ENCODE measurements at places on chromosomes 5 and 9.

GRCh38 chr5:124599028-124599973 is 147.1 kb downstream of the ZNF608 start:
- H3K4me3 ChIP-seq = no peak overlapping the region
- no peaks in the 10 kb centered on the region for H3K27me3 ChIP-seq

DNA sequence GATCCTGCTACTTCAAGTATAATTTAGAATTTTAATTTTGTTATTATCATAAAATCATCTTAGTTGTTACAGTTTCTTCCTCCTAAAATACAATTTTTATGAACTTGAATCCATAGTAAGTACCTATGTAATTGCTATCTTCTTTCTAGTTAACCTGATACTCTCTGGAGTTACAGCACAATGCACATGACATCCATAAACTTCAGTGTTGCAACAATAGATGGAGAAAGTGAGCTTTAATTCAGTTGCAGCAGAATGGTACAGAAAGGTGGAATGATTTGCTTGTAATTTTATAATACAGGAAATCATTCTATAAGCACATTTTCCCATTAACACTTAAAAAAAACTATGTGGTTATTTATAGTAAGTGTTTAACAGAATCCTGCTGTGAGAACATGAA is 372.0 kb downstream of the CDH9 start:
- no peak overlapping the region for H3K4me3 ChIP-seq
- no peaks in the 10 kb centered on the region for H3K4me1 ChIP-seq
- no peaks in the 10 kb centered on the region for H3K27me3 ChIP-seq
- no peak for ATAC-seq

DNA sequence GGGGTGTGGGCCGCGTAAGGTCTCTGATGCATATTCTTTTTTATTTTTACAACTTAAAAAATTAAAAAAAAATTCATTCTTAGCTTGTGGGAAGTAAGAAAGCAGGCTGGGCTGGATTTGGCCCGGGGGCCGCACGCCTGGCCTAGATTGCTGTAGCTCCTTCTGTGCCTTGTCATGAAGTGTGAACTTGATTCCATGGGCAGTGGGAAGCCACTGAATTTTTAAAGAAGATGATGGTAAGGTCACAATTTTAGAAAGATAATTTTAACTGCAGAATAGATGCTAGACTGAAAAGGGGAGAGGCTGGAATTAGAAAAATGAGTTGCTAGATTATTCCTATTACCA is 56.1 kb downstream of the EHMT1 start:
- H3K36me3 ChIP-seq = peaks cover 27% of the 10 kb centered on the region
- no peaks in the 10 kb centered on the region for H3K27me3 ChIP-seq
- peak overlapping the region; percentile 91 for H3K27ac ChIP-seq
- H3K4me1 ChIP-seq = peaks cover 61% of the 10 kb centered on the region
- no peak for ATAC-seq

GRCh38 chr5:156326718-156327259 is at the start of gene SGCD:
Gene SGCD (plus strand): TSS chr5:156327164.
- no peaks in the 10 kb centered on the region for H3K4me1 ChIP-seq
- H3K4me3 ChIP-seq = no peak within 1 kb of the TSS
- H3K36me3 ChIP-seq = no peaks in the 10 kb centered on the region
- no peak within 1 kb of the TSS for H3K27ac ChIP-seq

GRCh38 chr5:58795327-58795726 is 212.5 kb downstream of the RAB3C start:
- H3K27ac ChIP-seq = no peak overlapping the region
- no peak overlapping the region for H3K4me3 ChIP-seq
- no peaks in the 10 kb centered on the region for H3K27me3 ChIP-seq
- H3K4me1 ChIP-seq = peaks cover 8% of the 10 kb centered on the region

GRCh38 chr5:167219298-167219697 is 1072.1 kb upstream of the WWC1 start:
- no peaks in the 10 kb centered on the region for H3K27me3 ChIP-seq
- no peaks in the 10 kb centered on the region for H3K36me3 ChIP-seq
- H3K4me1 ChIP-seq = no peaks in the 10 kb centered on the region
- no peak overlapping the region for H3K27ac ChIP-seq

- no peak overlapping the region for H3K27ac ChIP-seq
- no peak for ATAC-seq
- no peaks in the 10 kb centered on the region for H3K27me3 ChIP-seq
- H3K36me3 ChIP-seq = no peaks in the 10 kb centered on the region
- no peaks in the 10 kb centered on the region for H3K4me1 ChIP-seq
These were observed 91.9 kb upstream of the PTPRD start for GRCh38 chr9:10704720-10705119.

- no peaks in the 10 kb centered on the region for H3K36me3 ChIP-seq
- no peaks in the 10 kb centered on the region for H3K4me1 ChIP-seq
- H3K4me3 ChIP-seq = no peak overlapping the region
- no peak overlapping the region for H3K27ac ChIP-seq
These were observed 59.0 kb downstream of the DRD1 start for GRCh38 chr5:175384724-175385552.

DNA sequence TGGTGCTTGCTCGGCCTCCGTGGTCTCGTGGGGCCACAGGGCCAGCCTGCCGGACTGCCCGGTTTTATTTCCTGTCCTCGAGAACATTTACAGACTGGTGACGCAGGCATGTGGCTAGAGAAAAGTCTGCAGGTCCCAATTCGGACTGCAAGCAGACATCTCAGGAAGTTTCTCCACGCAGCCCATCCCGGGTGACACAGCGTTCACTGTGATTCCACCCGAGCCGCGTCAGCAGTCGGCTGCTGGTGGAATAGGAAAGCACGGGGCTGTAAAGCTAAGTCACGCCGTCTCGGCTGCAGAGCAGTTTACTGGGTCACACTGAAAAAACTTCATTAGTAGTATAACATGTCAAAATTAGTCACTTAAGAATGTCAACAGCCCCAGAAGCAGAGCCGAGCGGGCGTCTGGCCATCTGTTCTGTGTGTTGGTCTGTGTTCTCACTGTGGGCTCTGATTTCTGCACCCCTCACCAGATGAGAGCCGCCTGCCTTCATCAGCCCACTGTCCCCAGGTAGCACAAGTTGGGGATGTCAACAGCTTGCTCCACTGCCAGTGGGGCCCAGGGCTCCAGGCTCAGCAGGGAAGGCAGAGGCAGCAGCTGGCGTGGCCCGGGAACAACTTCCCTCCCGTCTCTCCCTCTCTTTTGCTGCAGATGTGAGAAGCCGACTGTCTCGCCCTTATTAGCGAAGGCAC is 363.7 kb downstream of the IRX2 start:
- H3K27me3 ChIP-seq = peaks cover 3% of the 10 kb centered on the region
- no peaks in the 10 kb centered on the region for H3K4me1 ChIP-seq
- H3K36me3 ChIP-seq = no peaks in the 10 kb centered on the region
- no peak overlapping the region for H3K27ac ChIP-seq
- no peak for ATAC-seq

- H3K4me1 ChIP-seq = no peaks in the 10 kb centered on the region
- H3K27me3 ChIP-seq = no peaks in the 10 kb centered on the region
- H3K36me3 ChIP-seq = no peaks in the 10 kb centered on the region
- no peak overlapping the region for H3K27ac ChIP-seq
These were observed 38.7 kb downstream of the JAKMIP2 start for GRCh38 chr5:147743678-147744374.

DNA sequence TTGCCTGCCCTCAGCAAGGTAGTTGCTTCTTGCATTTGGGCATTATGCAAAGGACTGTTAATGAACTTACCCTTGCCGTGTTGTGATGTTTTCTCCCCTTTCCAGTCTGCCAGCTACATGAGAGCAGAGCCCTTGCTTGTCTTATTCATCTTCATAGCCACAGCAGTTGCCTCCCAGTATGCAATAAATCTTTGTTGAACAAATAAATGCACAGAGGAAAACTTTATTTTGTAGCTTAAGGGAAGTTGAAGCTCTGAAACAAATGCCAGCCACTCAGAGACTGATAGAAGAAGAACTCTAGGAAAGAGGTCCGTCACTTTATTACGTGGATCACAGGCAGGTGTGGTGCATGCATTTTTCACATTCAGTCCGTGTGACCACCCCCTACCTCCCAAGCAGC is 19.7 kb downstream of the MAST4 start:
- peak overlapping the region; percentile 84 for H3K27ac ChIP-seq
- H3K27me3 ChIP-seq = no peaks in the 10 kb centered on the region
- H3K36me3 ChIP-seq = peaks cover 6% of the 10 kb centered on the region
- no peak overlapping the region for H3K4me3 ChIP-seq
- H3K4me1 ChIP-seq = peaks cover 80% of the 10 kb centered on the region
- no peak for ATAC-seq

DNA sequence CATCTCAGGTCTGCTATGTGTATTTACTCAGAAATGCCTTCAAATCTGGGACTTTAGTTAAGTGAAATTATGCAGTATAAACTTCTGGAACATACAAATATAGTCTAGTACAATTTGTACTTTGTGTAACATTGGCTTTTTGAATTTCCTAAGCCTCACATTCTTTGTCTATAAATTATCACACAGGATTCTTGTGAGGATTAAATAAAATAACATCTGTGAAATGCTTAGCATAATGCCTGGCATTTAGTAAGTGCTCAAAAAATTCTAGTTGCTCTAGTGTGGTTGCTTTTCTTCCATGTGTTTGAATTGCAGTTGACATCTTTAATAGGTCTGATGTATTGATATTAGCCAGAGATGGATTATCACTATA is 2.6 kb downstream of the HMMR start:
- no peak overlapping the region for H3K4me3 ChIP-seq
- peaks cover 10% of the 10 kb centered on the region for H3K4me1 ChIP-seq
- no peaks in the 10 kb centered on the region for H3K27me3 ChIP-seq
- H3K36me3 ChIP-seq = no peaks in the 10 kb centered on the region

DNA sequence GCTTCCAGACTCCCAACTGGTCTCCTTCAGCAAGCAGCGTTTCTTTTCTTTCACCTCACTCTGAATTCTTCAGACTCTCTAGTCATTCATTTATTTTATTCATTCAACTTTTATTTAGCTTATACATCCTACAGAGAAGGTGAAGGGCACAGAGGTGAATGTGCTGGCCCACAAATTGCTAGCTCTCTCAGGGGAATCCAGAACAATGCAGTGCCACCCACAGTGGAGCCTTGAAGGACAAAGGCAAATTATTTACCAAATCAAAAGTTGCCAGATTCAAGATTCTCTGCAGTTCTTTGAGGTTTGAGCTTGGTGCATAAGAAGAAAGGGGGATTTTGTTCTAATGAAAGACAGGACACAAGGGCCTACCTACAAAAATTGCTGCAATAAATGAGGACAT is 29.7 kb downstream of the GRIA1 start:
- H3K27ac ChIP-seq = no peak overlapping the region
- H3K4me3 ChIP-seq = no peak overlapping the region
- no peaks in the 10 kb centered on the region for H3K27me3 ChIP-seq
- no peaks in the 10 kb centered on the region for H3K36me3 ChIP-seq
- no peak for ATAC-seq

DNA sequence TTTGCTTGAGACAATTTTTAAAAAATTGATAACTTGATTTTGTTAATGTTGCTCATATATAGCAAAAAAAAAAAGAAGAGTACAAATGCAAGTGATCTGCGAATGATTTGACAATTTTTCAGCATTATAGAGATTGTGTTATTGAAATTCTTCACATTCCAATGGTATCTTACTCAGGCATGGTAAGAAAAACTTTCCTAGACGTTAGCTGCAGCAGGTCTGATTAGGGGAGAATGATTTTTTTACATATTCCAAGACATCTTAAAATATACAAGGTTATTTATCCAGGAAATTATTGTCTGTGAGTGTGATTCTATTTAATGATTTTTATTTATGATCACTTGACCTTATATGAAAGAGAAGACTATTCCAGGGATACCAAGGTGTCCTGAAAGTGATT is 361.9 kb downstream of the MAT2B start:
- ATAC-seq = no peak
- H3K4me3 ChIP-seq = no peak overlapping the region
- H3K27me3 ChIP-seq = no peaks in the 10 kb centered on the region

DNA sequence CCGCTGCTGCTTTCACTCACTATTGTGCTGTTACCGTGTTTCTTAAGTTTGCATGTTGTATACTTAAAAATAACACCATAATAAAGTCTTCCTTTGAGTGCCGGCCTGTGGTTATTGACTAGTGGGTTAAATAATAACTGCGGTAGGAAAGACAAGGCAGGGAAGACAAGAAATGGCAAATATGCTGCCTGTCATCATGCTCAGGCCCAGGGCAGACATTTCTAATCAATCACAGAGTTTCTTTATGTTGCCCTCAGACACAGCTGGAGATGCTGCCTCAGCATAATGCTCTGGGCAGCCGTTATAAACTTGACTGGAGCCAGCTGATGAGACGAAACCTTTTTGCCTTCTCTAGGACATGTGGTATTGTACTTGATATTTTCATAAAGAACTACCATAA is 215.0 kb downstream of the GAPVD1 start:
- ATAC-seq = no peak
- H3K27ac ChIP-seq = no peak overlapping the region
- peaks cover 69% of the 10 kb centered on the region for H3K36me3 ChIP-seq
- no peaks in the 10 kb centered on the region for H3K27me3 ChIP-seq

GRCh38 chr5:11234501-11234911 is 473.5 kb upstream of the DAP start:
- no peaks in the 10 kb centered on the region for H3K36me3 ChIP-seq
- H3K4me3 ChIP-seq = no peak overlapping the region
- H3K27me3 ChIP-seq = no peaks in the 10 kb centered on the region

DNA sequence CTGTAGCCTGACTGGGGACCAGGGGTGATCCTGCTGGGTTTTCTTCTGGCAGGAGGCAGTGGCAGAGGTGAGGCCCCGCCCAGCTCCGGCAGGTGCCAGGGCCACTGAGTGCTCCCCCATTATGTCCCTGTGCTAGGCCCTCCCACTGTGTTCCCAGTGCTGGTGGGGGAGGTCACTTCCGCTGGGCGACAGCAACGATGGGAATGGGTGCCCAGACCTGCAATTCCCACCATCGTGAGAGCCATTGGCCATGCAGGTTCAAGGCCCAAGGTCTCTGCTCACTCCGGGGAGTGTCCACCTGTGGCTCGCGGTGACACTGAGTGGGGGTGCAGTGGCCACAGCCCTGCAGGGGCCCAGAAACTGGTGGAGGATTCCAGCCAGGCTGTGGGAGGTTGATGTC is 98.6 kb downstream of the RXRA start:
- no peaks in the 10 kb centered on the region for H3K27me3 ChIP-seq
- no peak overlapping the region for H3K4me3 ChIP-seq
- H3K4me1 ChIP-seq = no peaks in the 10 kb centered on the region
- H3K36me3 ChIP-seq = peaks cover 9% of the 10 kb centered on the region
- ATAC-seq = no peak
- no peak overlapping the region for H3K27ac ChIP-seq

DNA sequence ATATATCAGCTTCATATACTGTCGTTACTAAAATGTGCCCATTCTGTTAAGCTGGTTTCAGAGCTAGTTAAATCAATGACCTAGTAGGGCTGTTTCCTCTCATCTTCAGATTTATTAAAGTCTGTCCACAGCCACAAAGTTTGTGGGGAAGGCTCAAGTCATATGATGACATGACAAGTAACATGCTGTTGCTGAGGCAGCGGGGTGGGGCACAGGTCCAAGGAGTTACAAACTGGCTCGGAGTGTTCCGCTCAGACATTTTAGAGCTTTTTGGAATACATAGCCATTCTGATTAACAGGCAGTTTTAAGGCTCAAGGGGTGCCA is 2.7 kb upstream of the ANP32B start:
- peaks cover 16% of the 10 kb centered on the region for H3K4me1 ChIP-seq
- H3K27ac ChIP-seq = no peak overlapping the region
- no peaks in the 10 kb centered on the region for H3K27me3 ChIP-seq
- no peak overlapping the region for H3K4me3 ChIP-seq
- no peaks in the 10 kb centered on the region for H3K36me3 ChIP-seq
- no peak for ATAC-seq

GRCh38 chr5:171907725-171908343 is 98.6 kb downstream of the FBXW11 start:
- peak; percentile 70 for ATAC-seq
- no peak overlapping the region for H3K4me3 ChIP-seq
- peaks cover 21% of the 10 kb centered on the region for H3K36me3 ChIP-seq
- peak overlapping the region; percentile 14 for H3K27ac ChIP-seq
- peaks cover 56% of the 10 kb centered on the region for H3K4me1 ChIP-seq
